Activated CD8-positive, alpha-beta memory T cell treated with anti-CD3 and anti-CD28 coated beads, Interleukin-2, amount 10 ng/mL, durations not matched to agents 7 days and 5 days (primary cell): ENCODE measurements at places on chromosomes 2 and 18. TPM values are rescaled to one million over a fixed set of nuclear protein-coding genes. Genes with fewer than 3 reads are reported as not detected.
A peak's percentile ranks its signal among the peaks of the same experiment; 100 is the strongest.

EN1 gene
- not detected for total RNA-seq

SCN2A gene
- total RNA-seq = not detected

RESP18 gene
- not detected for total RNA-seq

GRCh38 chr2:85485815-85486214, 53.2 kb upstream of the MAT2A start:
- no peak overlapping the region for H3K27ac ChIP-seq
- H3K4me1 ChIP-seq = no peaks in the 10 kb centered on the region
- H3K4me3 ChIP-seq = no peak overlapping the region

DNA sequence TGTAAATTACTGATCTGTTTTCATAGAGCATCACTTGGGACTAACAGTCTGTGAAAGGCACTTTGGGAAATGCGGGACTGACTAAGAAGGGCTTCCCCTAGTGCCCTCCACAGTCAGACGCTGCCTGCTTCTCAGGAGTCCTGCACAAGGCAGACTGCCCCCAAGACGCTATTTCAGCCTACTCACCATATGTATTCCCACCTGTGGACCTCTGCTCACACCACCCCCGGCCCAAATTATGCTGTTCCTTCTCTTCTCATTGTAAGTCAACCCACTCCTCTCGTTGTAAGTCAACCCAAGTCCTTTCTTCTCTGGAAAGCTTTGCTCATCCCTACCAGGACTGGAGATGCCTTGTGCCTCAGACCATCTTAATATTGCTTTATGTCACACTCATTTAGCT, 175.3 kb downstream of the GFPT1 start:
- H3K4me3 ChIP-seq = no peak overlapping the region
- H3K27ac ChIP-seq = no peak overlapping the region
- no peak for DNase-seq
- no peaks in the 10 kb centered on the region for H3K4me1 ChIP-seq
- H3K27me3 ChIP-seq = peaks cover 23% of the 10 kb centered on the region

DNA sequence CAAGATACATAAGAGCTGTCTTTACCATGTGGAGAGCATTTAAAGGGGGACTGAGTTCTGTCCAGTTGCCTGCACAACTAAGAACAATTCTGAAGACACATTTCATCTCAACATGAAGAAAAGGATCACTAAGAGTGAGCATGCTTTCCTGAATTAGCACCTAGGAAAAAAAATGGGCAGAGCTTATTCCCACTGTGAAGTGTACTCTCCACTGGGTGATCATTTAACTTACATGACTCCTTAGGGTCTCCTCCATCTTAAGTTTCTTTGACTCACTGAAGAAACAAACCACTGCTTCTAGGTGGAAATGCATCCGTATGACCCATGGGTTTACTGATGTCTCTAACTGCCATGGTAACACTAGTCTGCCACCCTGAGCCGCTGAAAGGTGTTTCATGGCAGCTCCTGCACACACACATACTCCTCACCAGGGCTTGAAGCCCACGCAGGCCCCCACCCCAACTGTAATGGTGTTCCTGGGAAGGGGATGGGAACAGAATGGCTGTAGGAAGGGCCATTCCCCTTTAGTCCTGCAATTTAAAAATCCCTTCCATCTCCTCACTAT, 27.1 kb downstream of the HDLBP start:
- H3K4me3 ChIP-seq = no peak overlapping the region
- no peak overlapping the region for H3K27ac ChIP-seq
- DNase-seq = no peak
- H3K36me3 ChIP-seq = peaks cover 23% of the 10 kb centered on the region
- H3K4me1 ChIP-seq = peaks cover 13% of the 10 kb centered on the region

DNA sequence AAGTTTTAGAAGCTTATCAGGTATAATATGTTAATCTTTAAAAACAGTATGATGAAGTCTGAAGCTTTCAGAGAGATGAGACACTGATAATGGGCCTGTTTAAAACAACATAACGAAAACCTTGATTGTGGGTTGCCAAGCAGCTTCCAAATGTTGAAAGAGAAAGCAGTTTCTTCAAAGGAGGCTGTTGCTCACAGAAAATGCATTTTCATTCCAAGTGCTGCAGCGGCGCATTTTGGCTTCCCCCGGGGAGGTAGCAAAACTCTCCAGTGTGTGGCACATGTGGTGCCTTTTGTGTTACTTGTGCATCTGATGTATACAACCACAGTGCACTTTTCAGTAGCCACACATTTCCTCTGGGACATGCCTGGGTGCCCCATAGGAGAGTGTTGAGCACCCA, 66.1 kb downstream of the TMEFF2 start:
- no peaks in the 10 kb centered on the region for H3K36me3 ChIP-seq
- no peaks in the 10 kb centered on the region for H3K4me1 ChIP-seq
- H3K27me3 ChIP-seq = peaks cover 2% of the 10 kb centered on the region
- no peak for DNase-seq
- no peak overlapping the region for H3K27ac ChIP-seq

- DNase-seq = no peak
- no peak overlapping the region for H3K4me3 ChIP-seq
- H3K27ac ChIP-seq = no peak overlapping the region
- no peaks in the 10 kb centered on the region for H3K4me1 ChIP-seq
- no peaks in the 10 kb centered on the region for H3K27me3 ChIP-seq
Measured at GRCh38 chr2:2324119-2324518, 7.0 kb downstream of the MYT1L start.

DNA sequence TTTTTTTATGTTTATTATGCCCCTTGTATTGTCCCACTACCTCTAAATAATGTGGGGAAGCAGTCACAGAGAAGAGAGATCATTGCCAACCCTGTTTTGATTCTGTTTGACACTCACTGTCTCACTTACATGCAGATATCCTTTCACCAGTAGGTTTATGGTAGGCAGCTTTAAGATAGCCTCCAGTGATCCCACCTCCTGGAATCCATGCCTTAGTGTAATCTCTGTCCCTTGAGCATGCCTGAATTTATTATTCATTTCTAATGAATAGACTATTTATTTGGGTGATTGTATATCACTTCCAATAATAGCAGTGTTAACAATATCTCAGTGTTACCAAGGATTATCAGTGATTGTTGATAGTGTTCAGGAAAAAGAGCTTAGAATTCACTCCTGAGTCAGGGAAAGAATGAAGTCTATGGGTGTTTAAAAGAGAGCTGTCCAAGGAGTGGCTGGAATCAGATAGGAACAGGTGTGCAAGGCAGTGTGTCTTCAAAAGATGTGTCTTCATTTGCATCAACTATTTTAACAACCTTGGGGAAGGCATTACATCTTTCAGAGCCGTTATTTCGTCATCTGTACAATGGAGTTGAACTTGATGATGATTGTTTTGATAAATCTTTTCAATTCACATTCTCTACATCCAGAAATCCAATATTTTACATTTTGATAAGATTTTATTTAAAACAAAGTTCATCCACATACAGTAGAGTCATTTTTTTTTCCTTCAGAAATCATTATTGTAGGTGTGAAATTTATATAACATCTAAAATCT, 31.9 kb downstream of the PKP4 start:
- DNase-seq = no peak
- no peak overlapping the region for H3K27ac ChIP-seq
- H3K36me3 ChIP-seq = peaks cover 3% of the 10 kb centered on the region
- peaks cover 2% of the 10 kb centered on the region for H3K27me3 ChIP-seq

- peak; percentile 82 for DNase-seq
- peaks cover 43% of the 10 kb centered on the region for H3K4me1 ChIP-seq
- peaks cover 42% of the 10 kb centered on the region for H3K36me3 ChIP-seq
Measured at GRCh38 chr2:135985826-135986393, 484 bp upstream of the DARS1 start.
